ENCODE measurements at places on chromosomes 6 and 20. TPM values are rescaled to one million over a fixed set of nuclear protein-coding genes. Genes with fewer than 3 reads are reported as not detected.

The FAXC gene
- total RNA-seq, result 6.3 TPM

The SLC35D3 gene
- 0.09 TPM for total RNA-seq

The OSER1 gene
- 58.2 TPM for total RNA-seq

The PTCRA gene
- not detected for total RNA-seq

The PACRG gene
- total RNA-seq, result not detected

The GMDS gene
- 8.9 TPM for total RNA-seq

The BMP6 gene
- 18.5 TPM for total RNA-seq

The RAB44 gene
- 0.02 TPM for total RNA-seq

The TSHZ2 gene
- not detected for total RNA-seq

The GSTA1 gene
- not detected for total RNA-seq

The C6orf15 gene
- not detected for total RNA-seq

The SOX18 gene
- 1.1 TPM for total RNA-seq

The FILIP1 gene
- total RNA-seq, result 0.28 TPM

The ATRN gene
- total RNA-seq, result 24.2 TPM

The MOG gene
- not detected for total RNA-seq

The SYNDIG1 gene
- 1.5 TPM for total RNA-seq

The CRISP2 gene
- not detected for total RNA-seq

The NAPB gene
- 3.2 TPM for total RNA-seq

The FNDC11 gene
- total RNA-seq, result 0.11 TPM

The LY6G6C gene
- not detected for total RNA-seq

The LHFPL5 gene
- total RNA-seq, result 0.13 TPM

The FOXA2 gene
- 14.3 TPM for total RNA-seq

The ZSCAN12 gene
- 1.7 TPM for total RNA-seq

The KIF25 gene
- 0.07 TPM for total RNA-seq

The DUSP15 gene
- 1.0 TPM for total RNA-seq

The TMEM151B gene
- total RNA-seq, result not detected

The LGSN gene
- 4.8 TPM for total RNA-seq

The SERAC1 gene
- total RNA-seq, result 3.2 TPM

The DEFB115 gene
- not detected for total RNA-seq

The HLA-DQB1 gene
- total RNA-seq, result not detected

The TBX18 gene
- total RNA-seq, result 19.0 TPM

The JAG1 gene
- 52.7 TPM for total RNA-seq

The DOK5 gene
- total RNA-seq, result not detected

The RSPH9 gene
- total RNA-seq, result 0.17 TPM

The CLPSL1 gene
- not detected for total RNA-seq

The RGS17 gene
- 5.9 TPM for total RNA-seq

The WFDC12 gene
- not detected for total RNA-seq

The TINAG gene
- total RNA-seq, result not detected

The ZNF184 gene
- total RNA-seq, result 2.3 TPM

The GRM1 gene
- 0.04 TPM for total RNA-seq

The ITPA gene
- 124 TPM for total RNA-seq

The DNMT3B gene
- total RNA-seq, result 5.3 TPM

The FBXO9 gene
- total RNA-seq, result 32.1 TPM

The TEAD3 gene
- total RNA-seq, result 5.7 TPM

The PPP1R14C gene
- total RNA-seq, result 1.4 TPM

The HLA-B gene
- total RNA-seq, result 22.4 TPM

The MEI4 gene
- not detected for total RNA-seq

The RFX6 gene
- not detected for total RNA-seq

The ANKRD66 gene
- total RNA-seq, result not detected

The B4GALT5 gene
- 61.3 TPM for total RNA-seq

All from A549 treated with DMSO at 1 μM for 4 hours (cell line).